ENCODE measurements at places on chromosomes 13 and 19. TPM values are rescaled to one million over a fixed set of nuclear protein-coding genes. Genes with fewer than 3 reads are reported as not detected.

The CCDC159 gene
- total RNA-seq = 4.6 TPM

The NOP53 gene
- total RNA-seq = 263 TPM

The FPR2 gene
- total RNA-seq = not detected

The MYO9B gene
- 37.7 TPM for total RNA-seq

The ATP1A3 gene
- 4.6 TPM for total RNA-seq

The INAFM1 gene
- total RNA-seq = 10.8 TPM

The CALM3 gene
- 247 TPM for total RNA-seq

The CYP2A7 gene
- total RNA-seq = not detected

The TUBB4A gene
- total RNA-seq = 6.5 TPM

The ZNF382 gene
- total RNA-seq = not detected

The RNF225 gene
- total RNA-seq = not detected

The WASF3 gene
- 0.05 TPM for total RNA-seq

The KIR2DL3 gene
- not detected for total RNA-seq

The SELENOV gene
- total RNA-seq = not detected

The LMTK3 gene
- total RNA-seq = 5.5 TPM

The PEG3 gene
- not detected for total RNA-seq

The PTGIR gene
- total RNA-seq = not detected

The PRR36 gene
- total RNA-seq = 0.28 TPM

The PSENEN gene
- 282 TPM for total RNA-seq

The MPND gene
- 12.2 TPM for total RNA-seq

The GIPR gene
- total RNA-seq = 3.3 TPM

The CLPTM1 gene
- 186 TPM for total RNA-seq

The SMIM44 gene
- not detected for total RNA-seq

The PEAK3 gene
- total RNA-seq = not detected

The HPN gene
- total RNA-seq = not detected

The IGSF23 gene
- total RNA-seq = 0.68 TPM

The ZNF772 gene
- 1.0 TPM for total RNA-seq

The PSG4 gene
- total RNA-seq = 0.76 TPM

Measured in A549 treated with ZK216348 at 1 μM for 4 hours (cell line).